Stimulated activated CD4-positive, alpha-beta T cell treated with anti-CD3 and anti-CD28 coated beads, Interleukin-4, amount 100 ng/mL, for 4 hours (primary cell): ENCODE measurements at places on chromosomes 5 and 9.

- no peak for DNase-seq
Observed at GRCh38 chr5:175148636-175149172, 295.3 kb downstream of the DRD1 start.

GRCh38 chr9:32873553-32873952, 90.2 kb downstream of the TMEM215 start:
- no peak for DNase-seq

- no peak for DNase-seq
Observed at GRCh38 chr9:70127540-70128416, 84.1 kb downstream of the MAMDC2 start.

GRCh38 chr5:82244854-82245635, 33.1 kb downstream of the RPS23 start:
- no peak for DNase-seq

DNA sequence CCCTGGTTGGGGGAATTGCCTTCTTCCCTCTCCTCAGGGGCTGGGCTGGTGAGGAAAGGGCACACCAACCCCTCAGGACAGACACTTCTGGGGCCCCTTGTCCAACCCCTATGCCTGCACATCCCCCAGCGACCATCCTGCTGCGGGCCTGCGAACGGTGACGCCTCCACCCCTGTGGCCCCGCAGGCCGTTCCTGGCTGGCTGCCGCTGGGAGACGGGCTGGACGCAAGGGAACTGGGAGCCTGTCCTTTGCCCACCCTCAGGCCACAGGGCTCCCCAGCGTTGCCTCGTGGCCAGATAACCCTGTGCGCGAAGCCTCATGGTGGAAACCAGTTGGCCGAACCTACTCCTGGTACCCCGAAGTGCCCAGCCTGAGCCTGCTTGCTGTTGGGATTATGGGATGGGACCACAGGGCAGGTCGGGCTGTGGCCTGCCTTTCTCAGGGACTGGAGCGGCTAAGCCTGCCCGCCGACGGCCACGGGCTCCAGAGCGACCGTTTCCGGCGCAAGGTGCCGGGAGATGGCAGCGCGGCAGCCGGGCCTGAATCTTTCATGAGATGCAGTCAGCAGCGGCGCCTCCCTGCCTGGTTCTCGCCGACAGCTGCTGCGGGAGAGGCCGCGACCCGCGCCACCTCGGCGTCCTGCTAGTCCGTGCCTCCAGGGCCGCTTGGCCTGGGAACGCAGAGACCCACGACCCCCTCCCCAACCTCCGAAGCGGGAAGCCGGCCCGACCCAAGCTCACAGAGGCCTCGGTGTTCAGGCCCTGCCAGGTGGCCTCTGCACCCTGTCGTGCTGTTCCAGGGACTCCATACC, 6.5 kb upstream of the PITX1 start:
- no peak for DNase-seq

DNA sequence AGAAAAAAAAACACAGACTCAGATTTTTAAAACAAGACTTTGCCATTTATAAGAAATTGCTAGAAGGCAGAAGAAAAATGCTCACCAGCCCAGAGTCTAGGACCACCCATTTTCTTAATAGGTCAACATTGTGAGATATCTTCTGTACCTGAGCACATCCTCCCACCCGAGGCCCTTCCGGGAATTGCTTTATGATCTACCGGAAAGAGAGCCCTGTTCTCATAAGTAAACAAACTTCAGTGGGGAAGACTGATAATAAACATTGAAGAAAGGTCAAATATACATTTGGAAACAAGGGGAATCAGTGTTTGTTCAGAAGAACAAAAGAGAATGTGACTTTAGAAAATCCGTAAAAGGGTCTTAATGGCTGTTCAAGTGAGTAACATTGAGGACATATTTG, 44.4 kb downstream of the PRKACG start:
- no peak for DNase-seq

DNA sequence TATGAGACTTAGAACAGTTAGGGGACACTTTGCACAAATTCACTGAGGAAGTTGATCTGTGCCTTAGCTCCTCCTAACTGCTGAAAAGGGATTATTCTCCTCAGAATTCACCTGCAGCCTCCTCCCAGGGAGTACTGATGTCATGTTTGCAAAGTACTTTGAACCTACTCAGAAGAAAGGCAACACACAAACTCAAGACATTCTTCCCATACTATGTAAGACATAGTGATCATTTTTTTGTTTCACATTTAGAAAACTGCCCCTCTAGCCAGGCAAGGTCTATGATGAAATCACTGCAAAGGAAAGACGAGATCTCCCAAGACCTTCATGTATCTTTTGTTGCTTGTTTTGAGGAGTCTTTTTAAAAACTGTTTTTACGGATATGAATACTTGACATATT, 10.6 kb upstream of the VLDLR start:
- DNase-seq: no peak

DNA sequence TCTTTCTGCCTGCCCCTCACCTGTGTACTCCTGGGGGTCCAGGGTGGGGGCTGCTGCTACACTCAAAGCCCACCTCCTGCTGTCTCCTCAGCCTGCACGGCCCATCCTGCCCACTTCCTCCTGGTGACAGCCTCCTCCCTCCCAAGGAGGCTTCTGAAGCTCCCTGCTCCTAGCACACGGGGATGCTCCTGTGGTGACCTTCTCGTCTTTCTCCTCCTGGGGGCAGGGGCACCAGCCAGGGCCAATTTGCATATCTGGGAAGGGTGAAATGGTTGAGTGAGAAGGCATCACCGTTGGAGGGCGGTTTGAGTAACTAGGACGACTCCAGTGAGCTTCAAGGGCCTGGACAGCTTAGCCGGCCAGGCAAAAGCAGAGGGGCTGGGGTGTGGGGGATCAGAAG, 51.9 kb upstream of the COL5A1 start:
- DNase-seq: no peak
